Right cardiac atrium (tissue), 5 donors: ENCODE measurements at places on chromosomes 11 and 22. TPM values are rescaled to one million over a fixed set of nuclear protein-coding genes. Genes with fewer than 3 reads are reported as not detected.

DNA sequence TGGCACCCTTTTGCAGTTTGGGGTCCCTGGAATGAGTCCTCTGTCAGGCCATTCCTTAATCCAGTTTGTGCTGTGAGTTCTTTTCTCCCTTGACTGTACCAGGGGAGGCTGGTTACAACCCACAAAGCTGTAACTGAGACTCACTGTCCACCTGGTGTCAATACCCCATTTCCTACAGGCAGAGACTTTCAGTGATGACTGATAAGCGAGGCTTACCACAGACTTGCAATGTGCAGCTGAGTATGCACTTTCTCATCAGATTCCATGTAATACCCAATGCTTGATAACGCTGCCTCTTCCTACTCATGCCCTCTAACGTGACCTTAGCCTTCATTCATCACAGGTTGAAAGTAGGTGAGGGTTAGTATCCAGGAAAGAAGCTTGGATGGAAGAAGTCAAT, 120.1 kb downstream of the INSC start:
- DNase-seq: no peak

DNA sequence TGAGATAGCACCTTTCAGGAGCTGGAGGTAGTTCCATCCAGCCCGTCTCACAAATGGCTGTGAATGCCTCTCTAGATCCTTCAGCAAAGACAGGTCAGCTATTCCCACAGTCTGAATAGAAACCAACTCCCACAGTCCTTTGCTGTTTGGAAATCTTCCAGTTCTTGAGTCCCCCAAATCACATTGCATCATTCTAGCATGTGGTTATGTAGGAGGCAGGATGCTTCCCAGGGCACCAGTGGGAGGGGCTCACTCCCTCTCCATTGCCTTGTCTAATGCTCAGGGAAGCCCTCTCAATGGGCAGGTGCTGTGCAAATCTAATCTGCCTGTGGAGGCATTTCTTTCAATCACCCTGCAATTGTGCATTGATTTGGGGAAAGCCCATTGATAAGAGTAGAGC, 14.6 kb downstream of the NAV2 start:
- no peak for DNase-seq

DNA sequence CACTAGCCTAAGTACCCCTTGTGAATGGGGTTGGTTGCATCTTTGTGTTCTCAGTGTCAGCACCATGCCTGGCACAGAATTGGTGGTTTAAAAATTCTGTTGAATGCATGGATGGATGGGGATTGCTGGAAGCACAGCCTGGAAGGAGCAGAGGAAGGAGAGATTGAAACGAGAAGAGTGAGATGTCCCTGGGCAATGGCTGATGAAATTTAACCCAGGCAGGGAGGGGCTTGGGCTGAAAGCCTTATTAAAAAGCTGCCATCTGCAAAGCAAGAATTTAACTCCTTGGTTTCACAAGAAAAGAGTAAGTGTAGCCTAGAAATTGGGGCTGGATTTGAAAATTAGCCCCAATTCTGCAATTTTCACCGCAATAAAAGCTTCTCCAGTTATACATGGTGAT, 126.7 kb downstream of the TEAD1 start:
- DNase-seq: no peak

- DNase-seq: peak; percentile 93
Observed at GRCh38 chr11:3153291-3153861, 11.7 kb downstream of the OSBPL5 start.

DNA sequence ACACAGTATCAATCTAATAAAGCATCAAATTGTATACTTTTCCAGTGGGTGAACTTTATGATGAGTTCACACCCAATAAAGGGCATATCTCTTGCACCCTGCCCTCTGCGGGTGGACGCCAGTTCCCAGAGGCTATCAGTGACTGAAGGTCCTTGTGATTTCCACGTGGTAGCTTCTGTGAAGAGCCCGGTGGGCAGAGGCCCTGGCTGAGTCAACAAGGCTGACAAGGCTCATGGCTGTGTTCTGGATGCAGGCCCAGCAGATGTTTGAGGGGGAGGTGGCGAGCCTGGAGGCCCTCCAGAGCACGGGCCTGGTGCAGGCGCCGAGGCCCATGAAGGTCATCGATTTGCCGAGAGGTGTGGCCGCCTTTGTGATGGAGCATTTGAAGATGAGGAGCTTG, 71.4 kb downstream of the PIWIL3 start:
- no peak for DNase-seq

GRCh38 chr11:1308743-1309497, 512 bp downstream of the TOLLIP start:
- peak; percentile 83 for DNase-seq

GRCh38 chr22:33656808-33657628, 263.3 kb downstream of the LARGE1 start:
- no peak for DNase-seq

DNA sequence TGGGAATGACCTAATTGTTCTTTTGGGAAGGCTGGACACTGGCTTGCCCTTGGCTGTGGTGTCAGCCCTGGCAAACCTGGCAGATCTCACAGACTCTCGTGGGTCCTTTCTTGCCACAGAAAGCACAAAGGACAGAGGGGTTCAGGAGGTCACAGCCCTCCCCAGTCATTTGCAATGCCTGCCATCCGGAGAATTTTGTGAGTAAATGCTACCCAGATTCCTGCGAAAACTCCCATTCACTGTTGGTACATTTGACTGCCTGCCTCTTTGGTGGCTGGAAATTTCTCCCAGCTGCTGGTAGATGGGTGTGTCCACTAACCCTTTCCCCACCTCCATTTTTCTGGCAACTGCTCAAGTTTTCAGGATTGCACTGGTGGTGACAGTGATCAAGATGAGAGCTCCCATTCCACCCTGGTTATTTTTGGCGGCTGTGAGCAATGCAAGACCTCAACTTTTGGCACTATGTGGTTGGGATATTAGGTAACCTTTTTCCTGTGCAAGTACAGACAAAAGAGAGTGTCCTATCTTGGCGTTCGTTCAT, 155.7 kb downstream of the NAV2 start:
- DNase-seq: peak; percentile 54

GRCh38 chr11:96242191-96242847, 100.7 kb downstream of the MAML2 start:
- no peak for DNase-seq

DNA sequence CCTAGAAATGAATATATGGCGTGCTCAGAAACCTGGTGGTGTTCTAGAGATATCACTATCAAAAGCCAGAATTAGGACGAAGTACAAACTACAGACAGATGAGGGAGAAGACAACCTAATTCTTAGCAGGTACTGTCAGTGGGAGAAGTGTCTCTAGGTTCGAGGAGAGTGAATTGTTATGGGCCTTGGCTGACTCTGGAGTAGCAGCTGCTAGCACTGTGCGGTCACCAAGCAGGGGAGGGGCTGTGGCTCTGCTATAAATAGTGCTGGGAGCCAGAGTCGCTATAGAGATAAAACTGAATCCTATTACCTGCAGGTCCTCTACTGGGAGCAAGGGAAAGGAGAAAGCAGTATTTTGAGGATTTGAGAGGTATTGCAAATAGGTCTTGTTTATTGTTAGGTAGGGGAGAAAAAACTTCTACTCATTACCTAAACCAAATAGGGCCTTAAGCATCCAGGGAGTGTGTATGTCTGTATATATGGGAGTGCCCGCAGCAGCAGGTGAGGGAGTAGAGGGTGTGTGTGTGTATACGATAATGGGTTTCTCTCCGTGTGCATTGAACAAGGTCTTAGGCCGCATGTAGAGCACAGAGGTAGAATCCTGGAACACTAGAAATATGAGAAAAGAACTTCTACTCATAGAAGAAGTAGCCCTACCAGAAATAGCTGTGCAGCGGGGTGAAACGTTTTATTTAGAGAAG, 2.2 kb downstream of the MADD start:
- no peak for DNase-seq

GRCh38 chr11:16012125-16012751, 344.1 kb downstream of the SOX6 start:
- no peak for DNase-seq

GRCh38 chr11:107702723-107703122, 9.1 kb downstream of the SLN start:
- DNase-seq: no peak

- no peak for DNase-seq
Observed at GRCh38 chr11:92159931-92160330, 64.7 kb upstream of the FAT3 start.

- no peak for DNase-seq
Observed at GRCh38 chr11:118353084-118353710, 6.2 kb upstream of the UBE4A start.

DNA sequence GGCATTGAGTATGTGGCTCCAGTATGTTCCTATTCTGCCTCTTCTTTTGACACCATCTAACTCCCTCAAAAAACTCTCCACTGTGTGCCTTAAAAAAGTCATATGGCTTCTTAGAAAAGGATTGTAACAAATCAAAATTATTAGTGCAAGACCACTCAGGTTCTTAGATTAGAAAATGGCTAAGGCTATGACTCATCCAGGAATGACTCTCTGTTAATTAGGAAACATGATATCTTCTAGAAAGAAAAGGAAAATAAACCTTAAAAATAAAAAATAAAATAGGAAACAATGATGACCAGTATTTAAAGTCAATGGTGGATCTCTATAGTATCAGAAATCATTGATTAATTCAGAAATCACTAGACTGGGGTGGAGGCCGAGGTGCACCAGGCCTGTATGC, 21.7 kb downstream of the SLC25A17 start:
- DNase-seq: no peak

- DNase-seq: no peak
Observed at GRCh38 chr11:16883174-16883573, 131.0 kb downstream of the PLEKHA7 start.

GRCh38 chr11:133606124-133606523, 73.8 kb upstream of the OPCML start:
- DNase-seq: no peak

DNA sequence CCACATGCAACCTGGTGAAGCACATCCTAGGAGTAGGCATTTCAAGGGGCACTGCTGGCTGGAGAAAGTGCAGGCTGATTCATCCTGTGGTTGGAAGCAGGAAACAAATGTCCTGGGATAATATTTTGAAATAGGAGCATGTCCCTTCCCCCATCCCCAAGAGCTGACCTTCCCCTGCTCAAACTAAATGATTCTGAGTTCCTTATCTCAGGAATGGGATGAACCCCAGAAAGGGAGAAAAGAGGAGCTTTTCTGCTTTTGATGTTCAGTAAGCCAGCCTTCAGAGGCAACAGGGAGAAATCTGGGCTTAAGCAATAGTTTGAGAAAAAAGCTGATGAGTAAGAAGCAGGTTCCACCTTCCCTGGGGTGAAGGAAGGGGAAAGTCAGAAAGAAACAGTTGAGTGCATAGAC, 19.5 kb upstream of the SPON1 start:
- no peak for DNase-seq

GRCh38 chr11:76379807-76380158, 1.1 kb downstream of the THAP12 start:
- DNase-seq: no peak

DNA sequence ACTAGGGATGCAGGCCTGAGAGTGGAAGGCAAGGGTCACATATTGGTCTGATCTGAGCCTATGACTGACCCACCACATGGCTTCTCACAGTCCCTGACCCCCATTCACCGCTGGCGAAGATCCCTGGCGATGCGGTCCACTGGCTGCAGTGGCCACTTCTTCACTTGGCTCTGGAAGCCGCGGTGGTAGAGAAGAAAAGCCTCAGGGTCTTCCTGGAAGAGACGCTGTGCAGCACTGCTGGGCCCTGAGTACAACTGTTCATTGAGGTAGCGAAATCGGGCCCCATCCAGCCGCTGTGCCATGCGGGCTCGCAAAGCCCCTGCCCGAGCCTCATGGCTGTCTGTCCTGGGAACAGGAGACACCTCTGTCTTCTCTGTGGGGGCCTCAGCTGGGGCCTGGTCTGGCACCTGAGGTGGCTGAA, 2.4 kb downstream of the RRP8 start:
- DNase-seq: peak; percentile 59

DNA sequence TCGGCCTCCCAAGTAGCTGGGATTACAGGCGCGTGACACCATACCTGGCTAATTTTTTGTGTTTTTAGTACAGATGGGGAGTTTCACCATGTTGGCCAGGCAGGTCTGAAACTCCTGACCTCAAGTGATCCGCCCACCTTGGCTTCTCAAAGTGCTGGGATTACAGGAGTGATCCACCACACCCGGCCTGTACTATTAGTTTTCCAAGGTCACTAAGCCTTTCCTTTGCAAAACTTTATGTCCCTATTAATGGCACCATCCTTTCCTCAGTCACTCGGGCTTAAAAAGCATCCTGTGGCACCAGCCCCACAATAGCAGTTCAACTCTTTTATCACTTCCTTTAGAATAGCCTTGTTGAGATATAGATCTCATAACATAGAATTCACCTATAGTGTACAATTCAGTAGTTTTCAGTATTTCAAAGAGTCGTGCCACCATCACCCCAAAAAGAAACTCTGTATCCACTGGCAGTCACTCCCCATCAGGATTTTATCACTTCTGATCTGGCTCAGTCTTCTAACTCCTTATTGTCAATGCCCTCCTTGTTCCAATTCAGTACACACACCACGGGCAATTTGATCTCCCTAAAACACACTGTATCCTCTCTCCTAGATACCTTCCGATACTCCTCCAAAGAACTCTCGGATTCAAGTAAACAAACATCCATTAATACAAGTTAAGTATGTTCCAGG, 921 bp upstream of the BCL2L13 start:
- no peak for DNase-seq

- no peak for DNase-seq
Observed at GRCh38 chr22:49597428-49598039, 230.1 kb downstream of the BRD1 start.

DNA sequence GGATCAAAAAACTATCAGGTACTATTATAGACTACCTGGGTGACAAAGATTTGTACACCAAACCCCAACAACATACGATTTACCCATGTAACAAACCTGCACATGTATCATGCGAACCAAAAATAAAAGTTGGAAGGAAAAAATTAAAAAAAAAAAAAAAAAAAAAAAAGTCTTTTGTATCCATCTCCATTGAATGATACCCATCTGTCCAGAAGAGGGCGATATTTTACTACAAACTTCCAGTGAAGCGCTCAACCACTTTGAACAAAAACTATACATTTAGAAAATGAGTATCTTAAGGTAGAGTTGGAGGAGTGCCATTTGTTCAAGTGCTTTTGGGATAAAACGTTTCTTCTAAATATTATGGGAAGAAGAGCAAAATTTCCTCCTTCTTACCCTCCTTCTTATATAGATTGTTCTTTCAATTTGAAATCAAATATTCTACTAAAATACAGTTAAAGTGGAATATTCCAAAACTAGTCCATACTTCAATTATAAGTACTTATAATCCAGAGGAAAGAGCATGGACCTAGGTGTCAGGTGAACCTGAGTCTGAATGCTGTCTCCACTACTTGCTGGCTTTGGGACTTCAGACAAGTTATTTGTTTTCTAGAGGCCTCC, 23.3 kb downstream of the ARL14EP start:
- DNase-seq: no peak

GRCh38 chr22:17403906-17404305, 34.6 kb downstream of the CECR2 start:
- no peak for DNase-seq

Gene MUC2
- total RNA-seq: not detected

Gene GRAP2
- total RNA-seq: 3.2 TPM

Gene CCDC34
- total RNA-seq: 3.3 TPM

Gene PNPLA5
- not detected for total RNA-seq

Gene DEUP1
- total RNA-seq: not detected

Gene SELENOO
- total RNA-seq: 14.6 TPM

Gene TMA7B
- total RNA-seq: not detected

Gene MS4A3
- not detected for total RNA-seq

Gene PHF21A
- 51.7 TPM for total RNA-seq

Gene ARHGAP20
- total RNA-seq: 0.41 TPM

Gene YPEL1
- 12.5 TPM for total RNA-seq

Gene SMC1B
- not detected for total RNA-seq

Gene APOL4
- total RNA-seq: 7.2 TPM

Gene CCDC188
- 0.83 TPM for total RNA-seq

Gene BAD
- total RNA-seq: 87.5 TPM
